PC-3 (cell line): ENCODE measurements at places on chromosomes 12 and 14.
A peak's percentile ranks its signal among the peaks of the same experiment; 100 is the strongest.

GRCh38 chr14:36604757-36605505 lies 22.5 kb upstream of the NKX2-8 start:
- peak; percentile 90 for DNase-seq

DNA sequence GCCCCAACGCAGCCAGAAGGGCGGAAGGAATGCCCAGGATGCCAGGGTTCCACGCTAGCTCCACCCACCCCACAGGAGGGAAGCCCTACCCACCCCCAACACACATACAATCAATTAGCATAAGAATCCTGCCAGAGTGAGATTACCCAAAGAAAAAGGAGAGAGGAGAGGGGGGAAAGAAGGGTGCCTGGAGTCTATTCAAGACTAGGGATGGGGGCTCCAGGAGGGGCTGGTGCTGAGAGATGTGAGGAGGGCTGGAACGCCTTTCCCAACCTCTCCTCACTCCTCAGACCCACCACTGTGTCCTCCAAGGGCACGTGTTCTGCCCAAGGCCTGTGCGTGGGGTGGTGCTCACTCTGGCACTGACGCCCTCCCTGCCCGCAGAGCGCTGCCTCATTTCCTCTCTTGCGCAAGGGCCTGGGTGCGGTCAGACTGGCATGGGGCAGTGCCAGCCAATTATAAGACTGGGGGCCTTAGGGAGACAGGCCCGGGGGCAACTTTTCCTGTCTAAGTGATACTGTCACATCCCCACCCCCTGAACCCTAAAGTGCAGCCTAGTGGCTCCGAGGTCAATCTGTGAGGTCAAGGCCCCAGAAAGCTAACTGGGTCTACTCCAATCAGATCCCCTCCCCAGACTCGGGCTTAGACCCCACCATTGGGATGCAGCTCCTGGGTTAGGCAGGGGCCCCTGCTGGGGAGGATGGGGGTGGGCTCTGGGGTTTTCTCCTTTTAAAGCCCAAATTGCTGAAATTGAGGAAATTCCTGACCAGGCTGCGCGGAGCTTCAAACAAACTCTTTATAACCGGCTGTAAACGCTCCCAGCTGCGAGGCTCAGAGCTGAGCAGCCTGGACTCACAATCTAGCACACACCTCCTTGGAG lies 10.2 kb upstream of the ITGB7 start:
- DNase-seq = peak; percentile 73

DNA sequence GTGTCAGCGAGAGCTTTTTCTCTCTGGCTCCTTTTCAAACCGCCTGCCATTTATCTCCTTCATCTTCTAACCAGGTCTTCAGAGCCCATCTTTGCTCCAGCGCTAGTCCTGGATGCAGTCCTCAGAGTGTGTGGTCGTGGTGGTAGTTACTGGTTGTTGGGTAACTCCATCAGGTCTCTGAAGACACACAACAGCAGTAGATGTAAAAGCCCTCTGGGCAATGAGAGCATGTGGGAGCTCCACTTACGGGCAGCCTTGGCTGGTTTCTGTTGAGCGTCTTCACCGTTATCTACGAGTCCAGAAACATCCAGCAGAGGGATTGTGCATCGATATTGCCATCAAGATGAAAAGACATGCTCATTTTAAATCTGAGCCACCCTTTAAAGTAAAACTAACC lies 61.2 kb downstream of the FBXL14 start:
- no peak for DNase-seq

DNA sequence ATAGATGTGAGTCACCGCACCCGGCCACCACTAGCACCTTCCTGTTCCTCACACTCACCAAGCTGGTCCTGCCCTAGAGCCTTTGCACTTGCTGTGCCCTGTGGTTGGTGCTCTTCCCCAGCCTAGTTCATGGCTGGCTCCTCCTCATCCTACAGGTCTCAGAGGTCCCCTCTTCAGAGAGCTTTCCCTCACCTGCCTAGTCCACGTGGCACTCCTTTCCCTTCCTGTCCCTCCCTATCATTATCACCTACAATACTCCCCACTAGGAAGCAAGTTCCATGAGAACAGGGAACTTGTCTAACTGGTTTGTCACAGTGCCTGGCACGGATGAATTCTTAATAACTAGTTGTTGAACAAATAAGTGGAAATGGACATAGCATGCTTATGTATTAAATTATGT lies 24.0 kb upstream of the TMED10 start:
- peak; percentile 95 for DNase-seq
